Aortic smooth muscle cell (primary cell): ENCODE measurements at places on chromosomes 3 and 15. TPM values are rescaled to one million over a fixed set of nuclear protein-coding genes. Genes with fewer than 3 reads are reported as not detected.

The LRRIQ4 gene
- total RNA-seq = 0.06 TPM in 1 of 2 replicates, not detected in the other

The POMGNT2 gene
- 7.7 and 8.7 TPM in 2 replicates for total RNA-seq

The DZIP3 gene
- total RNA-seq = 11.9 and 14.5 TPM in 2 replicates

The SUSD5 gene
- 4.8 and 6.1 TPM in 2 replicates for total RNA-seq

The FMN1 gene
- total RNA-seq = 0.12 and 0.13 TPM in 2 replicates
